CD4-positive, alpha-beta T cell treated with Interleukin-1 beta for 1 hour (primary cell): ENCODE measurements at places on chromosomes 7 and 10.

DNA sequence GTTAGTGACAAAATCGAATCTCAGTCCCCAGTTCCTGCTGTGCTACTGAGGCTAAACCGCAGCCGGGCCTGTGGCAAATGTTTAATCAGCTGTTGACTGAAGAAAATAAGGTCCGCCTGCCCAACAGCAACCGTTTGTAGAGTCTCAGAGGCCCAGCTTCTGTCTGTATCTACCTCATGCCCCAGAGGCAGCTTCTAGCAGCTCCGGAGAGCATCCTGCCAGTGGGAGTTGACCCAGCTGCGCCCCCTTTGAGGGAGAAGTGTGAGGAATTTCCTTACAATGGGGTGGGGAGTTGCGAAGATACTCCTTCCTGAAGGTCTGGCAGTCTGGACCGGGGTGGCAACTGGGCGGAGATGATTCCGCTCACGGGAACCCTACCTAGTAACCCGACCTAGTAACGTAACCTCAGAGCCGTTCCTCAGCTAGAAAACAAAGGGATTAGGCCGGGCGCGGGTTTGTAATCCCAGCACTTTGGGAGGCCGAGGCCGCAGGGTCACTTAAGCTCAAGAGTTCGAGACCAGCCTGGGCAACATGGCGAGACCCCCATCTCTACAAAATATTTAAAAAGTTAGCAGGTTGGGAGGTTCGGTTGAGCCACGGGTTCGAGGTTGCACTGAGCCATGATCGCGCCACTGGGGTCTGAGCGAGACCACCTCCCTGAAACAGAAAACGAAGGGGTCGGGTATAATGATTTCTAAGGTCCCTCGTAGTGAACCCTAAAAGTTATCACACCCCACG, 846 bp upstream of the ZNF775 start:
- peak; percentile 51 for DNase-seq

- no peak for DNase-seq
These were observed 102.5 kb upstream of the RPA3 start for GRCh38 chr7:7820939-7821338.

DNA sequence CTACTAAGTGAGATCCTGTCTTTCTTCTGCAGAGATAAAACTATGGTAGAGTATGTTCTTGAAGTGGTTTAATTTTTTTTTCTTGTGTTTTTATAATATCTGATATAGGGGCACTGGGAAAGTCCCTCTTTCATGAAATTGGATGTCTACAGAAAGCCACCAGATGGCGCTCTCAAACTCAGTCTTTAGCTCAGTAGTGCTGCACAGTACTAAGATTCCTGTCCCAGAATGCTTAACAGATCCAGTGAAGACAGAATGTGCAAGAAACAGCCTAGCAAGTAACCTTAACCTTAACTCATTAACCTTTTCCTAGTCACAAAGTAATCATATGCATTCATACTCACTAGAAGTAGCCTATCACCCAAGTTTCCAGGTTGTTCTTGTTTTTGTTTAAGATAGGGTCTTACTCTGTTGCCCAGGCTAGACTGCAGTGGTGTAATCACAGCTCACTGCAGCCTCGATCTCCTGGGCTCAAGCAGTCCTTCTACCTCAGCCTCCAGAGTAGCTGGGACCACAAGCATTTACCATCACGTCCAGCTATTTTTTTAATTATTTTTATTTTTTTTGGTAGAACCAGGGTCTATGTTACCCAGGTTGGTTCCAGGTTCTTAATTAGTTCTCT, 56.7 kb downstream of the IDE start:
- DNase-seq: peak; percentile 69

- no peak for DNase-seq
These were observed 511.1 kb upstream of the C7orf33 start for GRCh38 chr7:148079206-148080080.

DNA sequence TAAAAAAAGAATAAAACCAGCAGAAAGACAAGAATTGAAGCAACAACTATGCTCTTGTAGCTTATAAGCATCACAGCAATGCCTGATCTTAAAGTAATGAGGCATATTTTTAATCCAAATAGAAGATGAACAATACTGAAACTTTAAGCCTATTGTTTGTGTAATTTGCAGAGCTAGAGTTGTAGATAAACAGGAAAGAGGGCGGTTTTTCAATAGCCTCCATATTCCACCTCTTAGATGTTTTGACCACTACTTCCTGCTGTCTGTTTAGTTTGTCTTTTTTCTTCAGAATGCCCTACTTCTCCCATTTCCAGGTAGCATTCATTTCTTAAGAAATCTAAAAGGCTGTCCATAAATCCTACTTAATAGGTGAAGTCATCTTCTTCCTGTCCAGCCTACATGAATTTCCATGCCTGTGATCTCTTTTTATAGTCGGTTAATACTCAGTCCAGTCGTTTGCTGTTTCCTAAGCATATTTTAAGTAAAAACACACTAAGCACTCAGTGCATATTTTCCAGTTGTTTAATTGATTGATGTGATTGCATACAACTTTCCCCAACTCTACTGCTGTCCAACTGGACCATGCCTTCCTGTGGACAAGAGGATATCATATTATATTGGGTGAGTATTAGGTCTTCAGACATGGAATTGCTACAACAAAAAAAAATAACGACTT, 308.1 kb downstream of the TFEC start:
- no peak for DNase-seq
